ENCODE measurements at places on chromosomes 13 and 19.
A peak's percentile ranks its signal among the peaks of the same experiment; 100 is the strongest.

GRCh38 chr13:111570911-111571310, 250.5 kb downstream of the TEX29 start:
- no peak for DNase-seq

- DNase-seq, result no peak
Measured at GRCh38 chr19:19463348-19464117, 51.8 kb downstream of the TSSK6 start.

DNA sequence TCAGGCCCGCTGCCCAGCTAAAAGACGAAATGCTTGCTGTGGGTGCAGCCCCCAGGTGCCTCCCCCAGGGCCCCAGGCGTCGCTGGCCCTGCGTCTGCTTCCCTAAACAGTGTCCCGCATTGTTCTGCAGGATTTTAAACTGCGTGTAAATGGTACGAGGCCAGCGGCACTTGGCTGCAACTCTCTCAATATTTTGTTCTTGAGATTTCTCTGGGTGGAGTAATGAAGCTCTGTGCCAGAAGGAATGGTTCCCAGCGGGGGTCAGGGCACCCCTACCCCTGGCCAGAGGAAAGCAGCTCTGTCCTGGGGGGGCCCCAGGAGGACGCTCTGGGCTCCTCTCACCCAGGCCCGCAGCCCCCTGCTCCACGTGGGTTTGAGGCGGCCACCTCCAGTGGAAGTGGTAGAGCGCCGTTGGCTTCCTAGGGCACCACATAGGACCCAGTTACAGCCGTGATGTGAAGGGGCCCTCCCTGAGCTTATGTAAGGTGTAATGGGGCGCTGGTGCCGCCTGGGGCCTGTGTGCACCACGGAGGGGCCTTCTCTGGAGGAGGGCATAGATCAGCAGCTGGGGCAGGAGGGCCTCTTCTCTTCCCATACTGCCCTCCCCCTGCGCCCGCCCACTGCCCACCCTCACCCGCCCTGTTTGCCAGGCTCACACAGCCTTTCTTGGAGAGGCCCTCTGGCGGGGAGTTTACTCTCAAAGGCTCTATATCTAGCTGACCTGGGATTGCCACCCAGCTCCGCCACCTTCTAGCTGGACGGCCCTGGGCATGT, 19.8 kb downstream of the PAK4 start:
- no peak for DNase-seq

GRCh38 chr13:88840085-88840484, 1168.9 kb downstream of the SLITRK5 start:
- no peak for DNase-seq

- no peak for DNase-seq
Measured at GRCh38 chr19:22545751-22546150, 88.4 kb upstream of the ZNF492 start.

DNA sequence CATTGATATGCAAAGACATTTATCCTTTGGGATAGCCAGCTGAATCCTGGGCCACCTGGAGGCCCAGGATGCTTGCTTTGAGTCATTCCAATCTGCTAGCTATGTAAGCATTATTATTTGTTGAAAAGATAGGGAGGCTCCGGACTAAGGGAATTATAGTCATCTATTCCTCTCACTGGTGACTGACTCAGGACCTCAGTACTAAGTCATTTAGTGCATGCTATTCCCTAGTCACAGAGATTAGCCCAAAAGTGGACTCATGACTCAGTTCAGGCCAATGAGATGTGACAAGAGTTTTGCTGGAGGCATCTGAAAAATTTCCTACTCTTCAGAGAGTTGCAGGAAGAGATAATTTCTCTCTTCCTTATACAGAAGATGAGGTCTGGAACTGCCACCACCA, 67.9 kb upstream of the ITM2B start:
- DNase-seq, result no peak

DNA sequence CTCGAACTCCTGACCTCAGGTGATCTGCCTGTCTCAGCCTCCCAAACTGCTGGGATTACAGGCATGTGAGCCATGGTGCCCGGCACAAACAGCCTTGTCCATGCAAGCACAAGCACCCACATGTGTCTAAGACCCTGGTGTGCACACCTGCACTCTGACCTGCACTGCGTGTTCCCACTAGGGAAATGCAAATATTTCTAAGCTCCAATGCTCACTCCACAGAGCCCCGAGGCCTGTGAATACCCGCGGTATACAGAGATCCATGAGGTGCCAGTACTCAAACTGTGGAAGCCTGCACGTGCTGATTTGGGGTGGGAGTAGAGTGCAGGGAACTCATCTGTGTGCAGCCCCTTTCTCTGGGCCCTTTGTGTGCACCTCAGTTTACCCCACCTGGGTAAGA, 14.7 kb downstream of the GADD45B start:
- DNase-seq, result no peak

DNA sequence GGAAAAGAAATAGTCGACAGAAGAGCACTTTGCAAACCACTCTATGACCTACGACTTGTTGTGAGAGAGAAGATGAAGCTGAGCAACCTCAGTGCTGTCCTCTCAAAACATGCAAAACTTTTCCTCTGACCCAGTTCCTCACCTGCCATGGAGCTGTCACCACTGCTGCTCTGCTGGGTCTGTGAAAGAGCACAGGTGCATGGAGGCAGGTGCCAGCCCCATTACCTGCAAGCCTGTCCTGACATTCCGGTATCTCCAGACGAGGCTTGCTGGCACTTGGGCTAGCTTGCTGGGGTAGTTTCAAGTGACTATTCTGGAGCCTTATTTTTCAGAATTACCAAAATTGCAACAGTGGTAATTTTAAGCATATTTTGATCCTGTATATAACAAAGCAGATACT, 49.5 kb upstream of the RFXAP start:
- DNase-seq, result no peak

GRCh38 chr13:91017031-91017668, 330.3 kb upstream of the MIR17HG start:
- peak; percentile 58 for DNase-seq

DNA sequence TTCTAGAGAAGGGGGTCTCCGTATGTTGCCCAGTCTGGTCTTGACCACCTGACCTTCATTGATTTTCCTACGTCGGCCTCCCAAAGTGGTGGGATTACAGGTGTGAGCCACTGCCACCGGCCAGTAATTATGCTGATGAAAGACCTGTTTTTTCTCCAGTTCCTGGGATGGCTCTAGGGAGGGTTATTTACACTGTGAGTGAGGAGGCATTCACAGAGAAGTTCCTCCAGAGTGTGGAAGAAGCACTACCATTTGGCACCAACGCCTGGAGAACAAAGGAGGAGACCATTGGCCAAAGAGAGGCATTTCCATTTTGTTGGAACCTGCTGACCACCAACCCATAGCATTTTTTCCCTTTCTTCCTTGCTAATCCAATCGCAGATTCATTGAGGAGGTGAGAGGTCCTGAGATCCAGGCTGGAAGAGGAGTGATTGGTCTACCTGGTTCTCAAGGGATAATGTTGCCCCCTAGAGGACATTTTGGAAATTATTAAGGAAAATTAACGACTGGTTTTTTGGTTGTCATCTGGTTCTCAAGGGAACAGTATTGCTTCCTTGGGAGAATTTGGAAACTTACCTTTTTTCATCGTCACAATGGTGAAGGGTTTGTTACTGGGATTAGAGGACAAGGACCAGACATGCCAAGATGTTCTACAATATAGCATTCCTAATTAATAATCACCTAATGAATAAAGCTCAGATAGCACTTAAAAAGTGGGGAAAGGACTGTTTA, 5.5 kb upstream of the SAE1 start:
- no peak for DNase-seq

DNA sequence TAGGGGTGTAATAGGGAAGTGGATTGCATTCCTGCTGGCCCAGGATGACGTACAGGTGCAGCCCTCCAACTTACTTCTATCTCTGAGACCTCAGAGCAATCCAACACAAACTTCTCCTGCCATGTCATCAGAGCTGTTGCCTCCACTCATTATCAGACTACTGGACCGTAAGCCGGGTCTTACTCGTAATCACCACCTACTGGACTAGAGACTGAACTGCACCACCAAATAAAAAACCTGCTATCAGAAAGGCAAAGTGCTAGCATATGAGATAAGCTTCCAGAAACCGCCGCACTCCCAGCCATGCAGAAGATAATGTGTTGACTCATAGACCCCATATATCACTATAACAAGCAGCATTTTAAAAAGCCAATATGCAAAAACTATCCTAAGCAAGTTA, 102.0 kb downstream of the SLITRK1 start:
- DNase-seq, result no peak

DNA sequence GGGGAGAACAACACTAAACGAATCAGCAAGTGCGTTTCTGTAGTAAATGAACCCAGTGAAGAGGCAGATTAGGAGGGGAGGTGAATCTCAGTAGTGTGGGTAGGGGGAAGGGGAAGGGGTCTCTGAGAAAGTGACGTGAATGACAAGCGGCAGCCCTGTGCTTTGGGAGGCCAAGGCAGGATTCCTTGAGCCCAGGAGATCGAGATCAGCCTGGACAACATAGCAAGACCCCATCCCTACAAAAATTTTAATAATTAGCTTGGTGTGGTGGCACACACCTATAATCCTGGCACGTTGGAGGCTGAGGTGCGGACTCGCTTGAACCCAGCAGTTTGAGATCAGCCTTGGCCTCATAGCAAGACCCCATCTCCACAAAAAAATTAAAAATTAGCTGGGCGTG, 8.1 kb downstream of the PLK5 start:
- DNase-seq, result no peak

- peak; percentile 61 for DNase-seq
Measured at GRCh38 chr13:59099182-59099974, 1064.3 kb downstream of the DIAPH3 start.

DNA sequence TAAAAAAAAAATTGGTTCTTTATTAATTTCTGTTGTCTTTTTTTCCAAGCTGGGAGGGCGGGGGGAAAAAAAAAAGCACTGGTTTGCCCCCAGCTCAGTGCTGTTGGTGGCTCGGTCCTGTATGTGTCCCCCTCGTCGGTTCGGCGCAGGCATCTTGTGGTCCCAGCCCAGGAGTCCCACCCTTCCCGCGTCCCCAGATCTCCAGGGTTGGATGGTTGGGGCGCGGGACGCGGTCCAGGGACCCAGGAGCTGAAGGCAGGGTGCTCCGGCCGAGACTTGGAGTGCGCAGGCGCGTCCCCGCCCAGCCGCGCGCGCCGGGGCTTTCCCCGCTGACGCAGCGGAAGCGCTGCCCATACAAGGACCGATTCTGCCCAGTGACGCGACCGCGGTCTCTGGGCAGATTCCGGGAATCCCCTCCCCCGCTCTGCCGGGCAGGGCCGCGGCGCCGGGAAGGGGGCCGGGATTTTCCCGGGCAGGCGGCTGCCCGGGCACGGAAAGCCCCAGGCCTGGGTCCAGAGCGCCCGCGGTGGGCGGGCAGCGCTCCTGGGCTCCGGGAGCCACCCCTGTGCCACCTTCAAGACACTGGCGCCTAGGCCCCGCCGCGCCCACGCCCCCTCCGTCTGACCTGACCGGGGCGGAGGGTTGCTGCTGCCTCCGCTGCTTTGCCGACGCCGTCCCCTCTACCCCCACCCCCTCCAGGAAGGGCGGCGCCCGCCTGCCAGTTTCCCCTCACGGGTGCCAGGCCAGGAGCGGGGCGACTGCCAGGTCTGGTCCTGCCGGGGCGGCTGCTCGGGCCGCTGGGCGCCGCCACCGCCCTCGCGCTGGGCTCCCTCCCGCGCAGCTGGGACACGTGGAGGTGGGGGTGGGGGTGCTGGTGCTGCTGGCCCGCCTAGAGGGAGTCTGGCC, 2.3 kb downstream of the JUNB start:
- peak; percentile 95 for DNase-seq

GRCh38 chr19:38878575-38879399, 712 bp upstream of the RINL start:
- no peak for DNase-seq
